ENCODE measurements at places on chromosomes 12 and 14.
A peak's percentile ranks its signal among the peaks of the same experiment; 100 is the strongest.

DNA sequence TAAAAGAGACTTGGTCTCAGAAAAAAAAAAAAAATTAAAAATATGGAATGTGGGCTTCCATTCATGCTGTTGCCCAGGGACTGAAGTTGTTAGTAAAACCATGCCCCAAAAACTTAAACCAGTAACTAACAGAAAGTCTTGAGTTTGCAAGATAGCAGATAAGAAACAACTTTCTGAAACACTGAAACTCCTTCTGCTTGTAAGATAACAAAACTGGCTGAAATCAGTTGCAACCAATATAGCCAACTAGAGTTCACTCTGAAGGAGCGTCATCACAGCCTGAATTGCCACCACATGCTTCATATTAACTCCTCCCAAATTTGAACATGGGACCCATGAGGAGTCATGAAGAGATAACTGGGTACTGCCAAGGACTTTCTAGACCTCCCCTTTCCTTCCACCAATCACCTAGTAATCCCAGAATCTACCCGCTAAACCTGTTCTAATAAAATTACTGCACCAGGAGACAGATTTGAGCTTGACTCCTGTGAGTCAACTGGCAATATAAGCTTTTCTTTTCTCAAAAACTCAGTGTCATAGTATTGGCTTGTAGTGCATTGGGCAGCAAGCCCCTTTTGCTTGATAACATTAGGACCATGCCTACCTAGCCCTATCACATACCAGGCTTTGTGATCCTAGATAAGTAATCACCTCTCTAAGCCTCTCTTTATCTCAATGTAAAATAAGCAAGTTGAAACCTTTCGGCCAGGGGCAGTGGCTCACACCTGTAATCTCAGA lies 53.6 kb downstream of the R3HDM2 start:
- DNase-seq, result no peak

GRCh38 chr12:8867009-8867408 lies 44.6 kb downstream of the A2ML1 start:
- DNase-seq, result no peak

DNA sequence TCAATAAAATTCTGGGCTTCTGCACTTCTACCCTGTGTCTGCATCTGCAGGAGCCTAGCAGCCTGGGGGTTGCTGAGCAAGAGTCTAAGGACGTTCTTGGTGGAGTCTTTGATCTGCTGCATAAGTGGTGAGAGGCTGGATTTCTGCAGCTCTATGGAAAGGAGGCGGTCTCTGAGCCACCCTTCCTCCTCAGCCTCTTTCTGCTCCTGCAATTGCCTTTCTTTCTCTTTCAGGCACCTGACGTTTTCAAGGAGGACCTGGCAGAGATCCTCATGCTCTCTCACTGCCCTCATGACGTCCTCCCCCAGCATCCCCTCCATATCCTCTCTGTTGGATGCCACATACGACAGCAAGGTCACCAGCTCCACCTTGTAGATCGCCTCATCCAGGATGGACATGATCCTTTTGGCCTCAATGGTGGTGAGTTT lies 13.6 kb upstream of the TPCN1 start:
- DNase-seq, result no peak

- no peak for DNase-seq
These were observed 49.1 kb downstream of the AVPR1A start for GRCh38 chr12:63101920-63102319.

DNA sequence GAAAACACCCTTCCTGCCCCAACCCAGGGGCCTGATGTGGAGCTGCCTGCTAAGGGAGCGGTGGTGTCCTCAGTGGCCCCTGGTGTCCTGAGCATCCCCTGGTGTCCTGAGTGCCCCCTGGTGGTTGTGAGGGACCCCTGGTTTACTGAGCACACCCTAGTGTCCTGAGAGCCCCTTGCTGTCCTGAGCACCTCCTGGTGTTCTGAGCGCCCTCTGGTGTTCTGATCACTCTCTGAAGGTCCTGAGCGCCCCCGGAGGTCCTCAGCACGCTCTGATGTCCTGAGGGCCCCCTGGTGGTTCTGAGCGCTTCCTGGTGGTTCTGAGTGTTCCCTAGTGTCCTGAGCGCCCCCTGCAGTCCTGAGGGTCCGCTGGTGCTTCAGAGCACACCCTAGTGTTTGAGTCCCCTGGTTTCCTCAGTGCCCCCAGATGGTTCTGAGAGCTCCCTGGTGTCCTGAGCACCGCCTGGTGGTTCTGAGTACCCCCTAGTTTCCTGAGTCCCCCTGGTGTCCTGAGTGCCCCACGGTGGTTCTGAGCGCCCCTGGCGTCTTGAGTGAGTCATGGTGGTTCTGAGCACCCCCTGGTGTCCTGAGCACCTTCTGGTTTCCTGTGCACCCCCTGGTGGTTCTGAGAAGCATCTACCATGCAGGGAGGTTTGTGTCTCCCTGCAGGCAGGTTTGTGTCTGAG lies 1004.2 kb downstream of the TMEM121 start:
- no peak for DNase-seq

GRCh38 chr12:25942709-25943108 lies 15.8 kb upstream of the RASSF8 start:
- DNase-seq, result no peak

- no peak for DNase-seq
These were observed 28.0 kb upstream of the NCOR2 start for GRCh38 chr12:124595444-124595843.

GRCh38 chr12:46365951-46366379 lies 6.6 kb downstream of the SLC38A2 start:
- peak; percentile 39 for DNase-seq

DNA sequence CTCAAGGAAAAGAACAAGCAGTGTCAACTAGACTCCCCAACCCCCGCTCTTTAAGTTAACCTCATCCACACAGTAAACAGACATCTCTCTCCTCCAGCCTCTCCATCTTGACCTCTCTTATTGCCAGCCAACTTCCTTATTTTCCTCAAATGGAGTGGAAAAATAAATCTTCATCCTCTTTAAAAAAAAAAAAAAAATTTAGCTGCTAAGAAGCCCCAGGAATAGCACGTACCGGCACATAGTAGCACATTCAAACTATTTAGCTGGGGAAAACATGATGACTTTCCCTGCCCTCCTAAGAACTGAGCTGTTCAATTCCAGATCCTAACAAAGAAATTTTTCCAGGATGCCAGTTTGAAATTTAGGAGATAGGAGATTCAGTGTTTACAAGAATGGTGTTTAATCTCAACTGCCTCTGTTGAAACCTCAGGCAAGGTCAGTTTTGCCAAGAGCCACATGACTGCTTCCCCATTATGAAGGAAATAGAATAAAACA lies 90.8 kb downstream of the EPS8 start:
- DNase-seq, result no peak

GRCh38 chr12:18849761-18850160 lies 111.8 kb downstream of the CAPZA3 start:
- DNase-seq, result no peak

- no peak for DNase-seq
These were observed 46.9 kb downstream of the BEGAIN start for GRCh38 chr14:100540141-100540925.

- DNase-seq, result no peak
These were observed 160.7 kb upstream of the LRFN5 start for GRCh38 chr14:41446008-41446407.

DNA sequence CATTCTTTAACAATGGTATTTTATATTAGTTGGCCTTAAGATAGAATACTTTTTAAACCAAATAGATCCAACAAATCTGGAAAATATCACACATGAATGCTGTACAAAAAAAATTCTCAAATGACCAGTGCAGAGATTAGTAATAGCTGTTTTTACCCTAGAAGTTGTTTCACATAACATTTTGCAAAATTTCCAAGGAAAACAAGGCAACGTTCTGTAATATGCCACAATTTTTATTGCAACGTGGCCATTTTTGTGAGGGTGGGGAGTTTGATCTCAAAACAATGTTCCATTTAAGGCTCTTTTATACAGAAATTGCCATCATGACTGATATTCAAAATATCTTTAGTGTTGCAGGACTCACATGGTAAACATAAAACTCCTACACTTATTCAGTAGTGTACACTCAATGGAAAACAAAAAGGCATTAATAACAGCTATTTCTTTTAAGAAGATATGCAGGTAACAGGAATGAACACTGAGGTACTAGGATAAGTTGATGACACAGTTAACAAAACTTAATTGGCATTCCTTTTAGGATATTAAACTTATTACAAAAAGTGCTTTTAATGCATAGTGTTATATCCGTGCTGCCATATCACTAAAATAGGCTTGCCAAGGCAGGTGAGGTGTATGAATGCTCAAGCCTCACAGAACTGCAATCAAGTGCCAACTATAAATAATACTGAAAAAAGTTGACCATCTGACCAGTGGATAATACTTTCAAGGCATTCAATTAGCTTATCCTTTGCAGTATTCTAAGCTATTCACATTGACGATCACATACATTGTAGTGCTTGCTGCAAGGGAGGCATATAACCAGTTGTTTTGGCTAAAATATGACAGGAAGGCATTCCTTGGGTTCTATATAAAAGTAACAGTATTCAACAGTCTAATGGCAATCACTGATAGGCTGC lies 2.3 kb downstream of the CFL2 start:
- DNase-seq, result no peak

GRCh38 chr12:102652645-102653313 lies 172.4 kb upstream of the IGF1 start:
- DNase-seq, result no peak

DNA sequence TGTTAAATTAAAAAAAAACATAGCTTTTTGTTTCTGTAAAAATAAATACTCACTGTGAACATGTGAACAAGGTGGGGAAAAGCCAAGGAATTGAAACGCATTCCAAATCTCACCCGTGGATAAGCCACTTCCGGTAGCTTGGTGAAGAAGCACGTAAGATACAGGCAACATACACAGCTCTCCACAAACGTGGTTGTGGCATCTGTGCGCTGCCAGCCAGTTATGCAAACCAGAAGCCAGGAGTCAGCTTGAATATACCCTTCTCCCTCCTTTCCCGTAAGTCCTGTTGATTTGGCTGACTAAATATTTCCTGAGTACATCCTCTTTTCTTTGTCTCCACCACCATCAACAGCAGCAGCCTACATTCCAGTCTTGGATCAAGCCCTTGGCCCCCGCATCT lies 486.2 kb downstream of the VRK1 start:
- no peak for DNase-seq

GRCh38 chr14:103356024-103356682 lies 22.1 kb downstream of the EIF5 start:
- no peak for DNase-seq

GRCh38 chr12:42683933-42684801 lies 94.6 kb upstream of the PRICKLE1 start:
- DNase-seq, result peak; percentile 28

GRCh38 chr14:30193845-30194501 lies 266.3 kb upstream of the PRKD1 start:
- peak; percentile 95 for DNase-seq

DNA sequence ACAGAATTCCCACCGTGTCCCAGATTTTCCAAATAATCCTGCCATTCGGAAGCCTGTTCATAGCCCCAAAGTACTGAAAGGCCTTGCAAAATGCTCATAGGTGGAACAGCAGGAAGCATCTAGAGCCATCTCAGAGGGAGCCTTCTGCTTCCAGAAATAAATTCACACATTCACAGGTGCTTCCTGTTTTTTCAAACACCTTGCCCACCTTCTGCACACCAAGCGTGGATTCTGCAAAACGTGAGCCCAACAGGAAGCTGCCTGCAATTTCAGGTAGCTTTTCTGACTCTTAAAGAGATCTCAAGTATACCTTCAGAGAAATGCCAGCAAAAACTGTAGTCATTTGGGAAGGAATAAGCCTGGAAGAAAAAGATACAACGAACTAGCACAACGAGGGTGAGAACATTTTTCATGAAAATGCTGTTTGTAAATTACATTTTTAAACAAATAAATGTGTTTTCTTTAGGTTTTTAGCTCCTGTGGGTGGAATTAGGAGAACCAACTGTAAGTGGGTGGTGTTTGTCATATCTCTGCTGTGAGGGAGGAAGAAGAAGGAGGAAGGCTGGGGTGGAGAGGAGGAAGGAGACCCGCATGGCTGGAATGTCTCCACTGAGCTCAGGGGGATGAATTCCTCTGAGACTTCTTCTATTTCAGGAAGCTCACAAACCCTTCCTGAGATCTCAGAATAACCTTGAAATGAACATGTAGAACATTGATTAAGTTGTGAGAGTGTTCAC lies at the start of gene IFNG-AS1:
TSS of gene IFNG-AS1 (plus strand) at position 264 of the 737 bp plus-strand sequence.
- no peak for DNase-seq

DNA sequence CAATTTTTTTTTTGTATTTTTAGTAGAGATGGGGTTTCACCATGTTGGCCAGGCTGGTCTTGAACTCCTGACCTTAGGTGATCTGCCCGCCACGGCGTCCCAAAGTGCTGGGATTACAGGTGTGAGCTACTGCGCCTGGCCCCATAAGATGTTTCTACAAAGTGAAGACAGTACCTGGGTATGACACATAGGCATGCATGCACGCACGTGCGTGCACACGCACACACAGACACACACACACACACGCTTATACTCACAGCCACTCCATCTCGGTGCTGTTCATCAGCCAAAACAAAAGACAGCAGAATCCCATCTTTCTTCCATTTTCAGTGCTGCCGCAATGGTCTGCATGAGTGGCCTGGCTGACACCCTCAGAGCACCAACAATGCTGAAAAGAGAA lies 63.9 kb downstream of the VCPKMT start:
- no peak for DNase-seq

- DNase-seq, result peak; percentile 61
These were observed 440.3 kb upstream of the RGS6 start for GRCh38 chr14:71491931-71492330.

DNA sequence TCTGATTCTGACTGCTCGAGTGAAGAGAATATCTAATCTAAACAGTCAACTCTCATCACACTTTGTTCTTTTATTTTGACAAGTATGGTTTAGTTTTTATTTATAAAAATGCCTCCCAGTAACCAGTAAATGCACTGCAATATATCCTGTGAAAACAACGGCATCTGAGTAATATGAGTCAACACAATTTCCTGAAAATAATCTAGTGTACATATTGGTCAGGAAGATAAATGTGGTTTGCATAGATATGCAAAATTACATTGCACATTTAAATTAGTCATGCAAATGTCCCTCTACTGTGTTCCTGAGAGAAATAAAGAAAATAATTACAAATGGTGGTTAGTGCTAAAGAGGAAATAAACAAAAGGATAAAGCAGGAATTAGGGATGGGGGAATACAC lies 1190.7 kb upstream of the SEL1L start:
- no peak for DNase-seq

DNA sequence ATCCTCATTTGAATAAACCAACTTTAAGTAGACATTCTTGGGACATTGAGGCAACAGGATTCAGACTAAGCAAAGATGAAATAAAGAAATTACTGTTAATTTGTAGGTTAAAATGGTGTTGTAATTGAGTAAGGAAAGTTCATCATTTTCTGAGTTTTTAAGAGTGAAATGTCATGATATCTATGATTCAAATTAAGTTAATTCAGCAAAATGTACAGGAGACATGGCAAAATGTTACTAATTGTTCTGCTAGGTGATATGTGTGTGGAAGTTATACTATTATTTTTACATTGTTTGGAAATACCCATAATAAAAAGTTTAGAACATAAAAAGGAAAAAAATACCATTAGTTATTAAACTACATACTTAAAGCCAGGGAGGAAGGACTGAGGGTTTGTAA lies 55.0 kb upstream of the EGLN3 start:
- no peak for DNase-seq

Data from fibroblast of pulmonary artery (primary cell).